ENCODE measurements at places on chromosomes 6 and 20.

- DNase-seq: peak; percentile 61
These were observed 117.3 kb downstream of the OPRM1 start for GRCh38 chr6:154156135-154156896.

DNA sequence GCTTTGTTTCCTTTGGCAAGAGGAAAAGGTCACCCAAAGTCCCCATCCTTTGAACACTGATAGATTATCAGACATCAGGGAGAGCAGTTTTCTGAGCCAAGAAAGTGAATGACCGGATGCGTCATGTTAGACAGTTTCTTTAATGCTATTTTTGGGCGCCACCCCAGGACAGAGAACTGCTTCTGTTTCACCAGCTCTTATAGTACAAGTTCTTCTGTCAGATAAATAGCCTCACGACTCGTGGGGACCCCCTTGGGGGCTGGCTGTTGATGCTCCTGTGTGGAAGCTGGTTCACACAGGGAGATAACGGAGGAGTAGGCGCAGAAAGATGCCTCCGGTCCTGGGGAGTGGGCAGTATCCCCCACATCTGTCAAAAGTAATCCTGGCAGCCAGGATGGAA lies 54.6 kb downstream of the NPEPL1 start:
- no peak for DNase-seq

- no peak for DNase-seq
These were observed 372.3 kb downstream of the EPHA7 start for GRCh38 chr6:93047033-93047432.

- DNase-seq: no peak
These were observed 23.1 kb upstream of the TMEM242 start for GRCh38 chr6:157346373-157346772.

GRCh38 chr20:46814366-46815232 lies 80.0 kb upstream of the EYA2 start:
- no peak for DNase-seq

DNA sequence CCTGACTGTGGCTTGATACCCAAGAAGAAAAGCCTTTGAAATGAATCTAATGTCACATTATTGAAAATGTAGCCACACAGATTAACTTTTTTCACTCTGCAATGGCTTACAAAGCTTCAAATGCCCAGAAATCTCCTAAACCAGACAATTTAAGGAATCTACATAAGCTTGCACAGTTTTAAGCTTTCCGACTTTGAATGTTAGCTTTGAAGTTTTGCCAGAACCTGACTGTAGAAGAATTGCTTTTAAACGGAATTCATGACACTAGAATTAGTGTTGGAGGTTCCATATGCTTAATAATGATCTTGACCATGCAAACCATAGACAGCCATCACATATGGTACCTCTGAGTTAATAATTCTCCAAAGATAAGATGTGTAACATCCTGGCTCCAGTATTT lies 798.5 kb upstream of the EPHA7 start:
- DNase-seq: no peak

DNA sequence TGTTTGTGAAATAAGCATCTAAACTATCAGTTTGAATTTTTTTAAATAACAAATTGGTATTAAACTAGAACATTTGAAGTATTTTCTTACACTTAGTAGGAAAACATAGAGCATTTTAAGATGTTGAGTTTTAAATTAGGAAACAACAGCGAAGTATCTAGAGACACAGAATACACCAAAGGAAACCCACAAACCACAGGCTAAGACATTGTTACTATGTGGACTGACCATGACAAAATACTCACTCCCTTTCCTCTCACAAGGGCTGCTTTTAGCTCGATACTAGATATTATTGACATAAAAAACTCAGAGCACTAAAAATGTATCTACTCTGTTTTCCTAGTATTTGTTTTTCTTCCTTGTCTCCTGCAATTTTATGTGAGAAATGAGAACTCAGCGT lies 266.0 kb upstream of the CITED2 start:
- no peak for DNase-seq

DNA sequence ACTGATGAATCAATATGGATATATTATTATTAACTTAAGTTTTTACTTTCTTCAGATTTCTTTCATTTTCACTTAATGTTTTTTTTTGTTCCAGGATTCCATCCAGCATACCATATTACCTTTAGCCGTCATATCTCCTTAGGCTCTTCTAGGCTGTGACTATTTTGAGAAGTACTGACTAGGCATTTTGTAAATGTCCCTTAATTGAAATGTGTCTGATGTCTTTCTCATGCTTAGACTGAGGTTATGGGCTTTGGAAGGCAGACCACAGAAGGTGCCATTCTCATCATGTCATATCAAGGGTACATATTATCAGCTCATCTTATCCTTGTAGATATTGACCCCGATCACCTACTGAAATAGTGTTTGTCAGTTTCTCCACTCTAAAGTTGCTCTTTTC lies 101.3 kb downstream of the FOXO3 start:
- DNase-seq: no peak

DNA sequence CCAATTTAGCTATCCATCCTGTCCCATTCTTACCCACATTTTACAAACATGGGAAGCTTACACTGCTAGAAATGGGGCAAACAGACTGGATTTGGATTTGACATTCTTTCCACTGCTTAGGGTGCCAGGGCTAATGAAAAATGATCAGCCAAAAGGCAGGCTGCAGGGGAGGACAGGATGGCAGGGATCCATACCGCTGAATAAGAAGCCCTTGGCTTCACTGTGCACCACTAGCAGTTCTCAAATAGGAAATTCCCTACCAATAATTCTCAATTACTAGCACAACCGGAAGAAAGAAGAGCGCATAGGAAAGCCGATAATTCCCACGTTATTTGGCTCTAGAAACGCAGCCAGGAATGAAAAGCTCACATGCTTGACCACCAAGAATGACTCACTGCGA lies 73.1 kb downstream of the NDUFAF5 start:
- no peak for DNase-seq

DNA sequence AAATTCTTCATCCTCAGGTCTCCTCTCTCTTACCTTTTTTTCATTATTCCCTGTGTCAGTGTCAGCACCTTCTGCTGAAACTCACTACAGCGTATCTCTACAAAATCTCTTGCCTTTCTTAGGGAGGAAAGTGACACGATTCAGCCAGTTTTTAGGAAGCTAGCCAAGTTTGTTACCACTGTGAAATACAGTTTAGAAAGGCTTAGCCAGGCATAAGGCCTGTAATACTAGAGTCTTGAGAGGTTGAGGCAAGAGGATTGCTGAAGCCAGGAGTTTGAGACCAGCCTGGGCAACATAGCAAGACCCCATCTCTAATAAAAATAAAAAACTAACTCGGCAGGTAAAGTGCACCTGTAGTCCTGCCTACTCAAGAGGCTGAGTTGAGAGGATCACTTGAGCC lies 16.7 kb downstream of the TAB2 start:
- no peak for DNase-seq

GRCh38 chr20:23657202-23657601 lies 19.4 kb upstream of the CST3 start:
- no peak for DNase-seq

DNA sequence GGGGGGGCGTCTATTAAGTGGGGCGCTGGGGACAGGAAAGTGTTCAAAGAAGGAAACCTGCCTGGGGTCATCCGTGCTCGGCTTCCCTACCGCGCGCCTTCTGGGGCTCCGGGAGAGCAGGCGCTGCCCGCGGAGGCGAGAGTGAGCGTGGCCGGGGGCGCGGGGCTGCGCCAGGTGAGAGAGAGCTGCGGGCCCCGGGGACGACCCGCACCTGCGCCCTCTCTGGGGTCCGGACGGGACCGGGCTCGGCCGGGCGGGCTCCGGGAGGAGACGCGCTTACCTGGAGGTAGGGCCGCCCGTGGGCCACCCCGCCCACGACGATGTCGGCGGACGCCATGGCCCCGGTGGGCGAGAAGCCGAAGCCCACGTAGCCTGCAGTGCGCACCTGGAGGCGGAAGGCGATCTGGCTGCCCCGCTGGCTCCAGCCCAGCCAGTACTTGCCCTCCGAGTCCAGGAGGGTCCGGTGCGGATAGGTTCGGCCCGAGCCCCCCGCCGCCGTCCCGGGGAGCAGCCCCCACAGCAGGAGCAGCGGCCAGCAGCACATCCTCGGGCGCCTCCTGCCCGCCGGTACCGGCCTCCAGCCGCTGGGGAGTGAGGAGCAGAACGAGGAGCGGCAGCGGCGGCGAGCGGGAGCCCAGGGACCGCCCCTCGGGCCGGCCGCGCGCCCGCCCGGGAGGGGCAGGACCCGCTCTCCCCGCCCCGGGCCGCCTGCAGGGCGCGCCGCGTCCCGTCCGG lies at the start of gene MOXD1:
Gene MOXD1, minus strand, starts transcription at position 593 of the 735 bp plus-strand sequence. Its CDS starts 49 bp downstream, at position 544.
- DNase-seq: peak; percentile 83

GRCh38 chr6:20564777-20565176 lies 30.5 kb downstream of the CDKAL1 start:
- DNase-seq: no peak

- no peak for DNase-seq
These were observed 472.1 kb upstream of the RNF217 start for GRCh38 chr6:124490122-124490521.

- DNase-seq: no peak
These were observed 84.9 kb upstream of the SIM1 start for GRCh38 chr6:100549406-100550167.

DNA sequence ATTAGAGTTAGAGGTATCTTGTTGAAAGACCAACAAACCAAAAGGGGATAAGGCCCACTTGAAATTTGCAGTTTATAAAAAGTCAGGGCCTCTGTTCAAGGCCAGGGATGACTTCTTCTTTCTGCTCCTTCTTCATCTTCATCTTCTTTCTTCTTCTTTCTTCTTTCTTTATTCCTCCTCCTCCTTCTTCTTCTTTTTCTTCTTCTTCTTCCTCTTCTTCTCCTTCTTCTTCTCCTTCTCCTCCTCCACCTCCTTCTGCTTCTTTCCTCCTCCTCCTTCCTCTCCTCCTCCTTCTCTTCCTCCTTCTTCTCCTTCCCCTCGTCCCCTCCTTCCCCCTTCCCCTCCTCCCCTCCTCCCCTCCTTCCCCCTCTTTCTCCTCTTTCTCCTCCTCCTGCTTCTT lies 18.4 kb upstream of the ZNF292 start:
- no peak for DNase-seq

- DNase-seq: no peak
These were observed 42.5 kb downstream of the KCNQ2 start for GRCh38 chr20:63429992-63430391.

- DNase-seq: no peak
These were observed 293.2 kb downstream of the BTBD9 start for GRCh38 chr6:38346291-38347079.

DNA sequence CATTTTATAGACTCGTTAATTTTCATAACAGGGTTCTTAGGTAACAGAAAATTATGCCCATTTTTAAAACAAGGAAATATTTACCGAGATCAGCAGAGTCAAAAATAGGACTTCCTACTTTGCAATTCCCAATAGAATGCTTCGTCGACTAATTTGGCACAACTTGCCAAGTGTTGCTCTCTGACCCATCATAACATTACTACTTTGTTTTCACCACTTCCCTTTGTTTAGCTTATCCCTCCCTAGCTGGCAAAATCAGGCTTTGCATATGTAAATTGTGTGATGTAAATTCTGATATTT lies 914 bp upstream of the RANBP9 start:
- no peak for DNase-seq

GRCh38 chr6:30100585-30101443 lies 12.1 kb downstream of the TRIM31 start:
- peak; percentile 59 for DNase-seq

- DNase-seq: no peak
These were observed 182.3 kb downstream of the THBS2 start for GRCh38 chr6:169071394-169071793.

- DNase-seq: no peak
These were observed 480.9 kb upstream of the NOX3 start for GRCh38 chr6:155936551-155936950.

DNA sequence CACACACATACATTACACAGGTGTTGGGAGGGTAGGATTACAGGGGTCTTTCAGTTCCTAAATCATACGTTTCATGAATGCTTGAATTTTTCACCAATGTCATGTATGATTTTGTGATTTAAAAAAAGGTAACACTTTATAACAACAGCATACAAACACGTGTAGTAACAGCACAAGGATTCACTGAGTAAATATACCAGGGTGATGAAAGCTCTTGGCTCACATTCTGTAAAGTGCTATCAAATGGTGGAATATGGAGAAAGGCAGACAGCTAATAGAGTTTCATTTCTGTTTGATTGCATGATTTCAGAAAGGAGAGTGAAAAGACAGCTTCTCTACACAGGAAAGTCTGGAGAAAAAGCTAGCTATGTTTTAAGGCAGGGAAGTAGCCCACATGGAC lies 231.9 kb downstream of the CD83 start:
- no peak for DNase-seq

- no peak for DNase-seq
These were observed 16.2 kb downstream of the DAAM2 start for GRCh38 chr6:39808346-39808745.

GRCh38 chr6:126701676-126702560 lies 362.0 kb downstream of the CENPW start:
- DNase-seq: no peak

DNA sequence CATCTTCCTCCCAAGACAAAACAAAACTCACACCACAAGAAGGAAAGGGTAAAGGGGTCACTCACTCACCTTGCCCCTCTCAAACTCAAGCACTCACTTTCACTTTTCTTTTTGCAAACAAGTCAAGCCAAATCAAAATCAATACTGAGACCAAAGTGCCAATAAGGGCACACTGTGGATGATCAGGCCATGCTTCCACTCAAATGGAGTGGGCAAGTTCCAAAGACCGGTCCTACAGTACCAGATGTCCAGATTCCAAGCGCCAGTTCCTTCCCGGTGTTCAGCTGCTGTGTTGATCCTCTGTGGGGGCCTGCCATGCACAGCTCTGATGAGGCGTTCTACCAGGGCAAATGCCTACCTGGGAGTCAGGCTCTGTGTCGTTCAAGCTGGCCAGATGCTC lies 162.6 kb upstream of the GRIK2 start:
- DNase-seq: no peak

DNA sequence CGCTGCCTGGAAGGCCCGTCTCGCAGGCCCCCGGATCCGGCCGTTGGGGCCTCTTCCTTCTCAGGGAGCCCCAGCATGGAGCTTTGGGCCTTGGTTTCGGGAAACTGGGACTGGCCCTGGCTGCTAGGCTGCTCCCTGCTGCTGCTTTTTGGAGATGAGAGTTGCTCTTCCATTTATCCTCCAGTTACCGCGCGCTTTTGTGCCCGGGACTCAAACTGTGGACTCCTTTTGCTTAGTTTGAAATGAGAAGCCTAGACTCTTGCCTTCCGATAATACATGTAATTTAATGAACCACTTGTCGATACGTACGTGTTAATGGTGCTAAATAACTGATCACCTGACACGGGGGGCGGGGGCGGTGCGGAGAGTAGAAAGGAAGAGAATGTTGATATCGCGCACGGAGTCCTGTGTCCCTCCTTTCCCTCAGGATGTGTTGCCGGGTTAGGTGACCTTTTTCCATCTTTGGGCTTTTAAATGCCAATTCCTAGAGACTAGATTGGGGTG lies 968 bp downstream of the PHF3 start:
- DNase-seq: no peak

- DNase-seq: no peak
These were observed 16.1 kb upstream of the CDKN1A start for GRCh38 chr6:36662380-36662779.

GRCh38 chr6:3372912-3373554 lies 83.8 kb downstream of the SLC22A23 start:
- no peak for DNase-seq
